Activated gamma-delta T cell (primary cell): ENCODE measurements at places on chromosomes 3 and 15.

GRCh38 chr15:97144377-97144711, 813.8 kb downstream of the NR2F2 start:
- DNase-seq, result no peak

DNA sequence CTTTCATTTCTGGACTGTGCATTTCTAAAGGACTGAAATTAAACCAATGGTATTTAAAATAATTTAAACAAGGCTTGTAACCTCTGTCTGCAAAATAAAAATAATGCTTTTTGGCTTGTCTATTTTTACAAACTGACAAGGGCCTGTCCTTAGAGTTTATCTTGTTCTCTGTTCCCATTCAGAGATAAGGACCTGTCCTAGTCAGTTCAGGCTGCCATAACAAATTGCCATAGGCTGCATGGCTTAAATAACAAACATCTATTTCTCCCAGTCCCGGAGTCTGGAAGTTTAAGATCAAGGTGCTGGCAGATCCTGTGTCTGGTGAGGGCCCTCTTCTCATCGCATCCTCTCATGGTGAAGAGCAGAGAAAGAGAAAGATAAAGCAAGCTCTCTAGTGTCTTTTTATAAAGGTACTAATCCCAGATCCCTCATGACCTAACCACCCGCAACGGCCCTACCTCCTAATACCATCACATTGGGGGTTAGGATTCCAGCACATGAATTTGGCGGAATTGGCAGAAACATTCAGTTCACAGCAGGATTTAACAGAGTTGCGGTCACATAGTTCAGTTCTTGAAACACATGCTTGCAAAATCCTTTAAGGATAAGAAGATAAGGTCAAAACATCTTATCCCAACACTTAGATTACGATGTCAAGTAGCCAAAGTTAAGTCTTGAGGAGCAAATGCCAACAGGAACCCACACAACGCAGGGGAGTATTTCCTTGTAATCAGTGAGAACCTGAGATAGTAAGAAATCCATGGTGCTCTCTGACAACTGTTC, 17.8 kb downstream of the KBTBD8 start:
- DNase-seq, result no peak

- DNase-seq, result no peak
Observed at GRCh38 chr3:104873331-104873730, 493.4 kb upstream of the ALCAM start.

DNA sequence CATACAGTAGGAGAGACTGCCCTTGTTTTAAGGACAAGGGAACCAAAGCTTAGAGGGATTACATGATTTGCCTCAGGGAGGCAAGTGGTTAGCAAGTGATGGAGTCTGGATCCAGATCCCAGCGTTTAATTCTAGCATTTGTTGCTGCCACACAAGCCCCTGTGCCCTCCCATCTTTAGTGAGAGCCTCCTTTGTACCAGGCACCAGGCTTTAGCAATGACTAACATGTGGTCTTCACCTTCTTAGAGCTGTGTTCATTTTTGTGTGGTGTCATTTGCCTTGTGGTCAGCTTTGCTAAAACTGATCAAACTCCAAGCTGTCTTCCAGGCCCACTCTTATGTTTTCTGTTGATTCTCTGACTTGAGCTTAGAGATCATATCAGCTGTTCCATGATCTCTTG, 290.5 kb downstream of the RPLP1 start:
- no peak for DNase-seq

DNA sequence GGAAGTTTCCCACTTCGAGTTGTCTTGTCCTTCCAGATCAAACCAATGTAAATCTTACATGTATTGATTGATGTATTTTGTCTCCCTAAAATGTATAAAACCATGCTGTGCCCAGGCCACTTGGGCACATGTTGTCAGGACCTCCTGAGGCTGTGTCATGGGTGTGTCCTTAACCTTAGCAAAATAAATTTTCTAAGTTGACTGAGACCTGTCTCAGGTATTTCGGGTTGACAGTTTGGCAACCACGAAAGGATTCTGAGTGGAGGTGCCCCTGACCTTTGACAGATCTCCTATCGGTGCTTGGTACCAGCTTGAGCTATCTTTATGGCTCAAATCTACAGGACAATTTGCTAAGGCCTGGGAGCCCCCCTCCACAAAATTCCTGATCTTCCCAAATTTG, 1.7 kb upstream of the POC1A start:
- no peak for DNase-seq

DNA sequence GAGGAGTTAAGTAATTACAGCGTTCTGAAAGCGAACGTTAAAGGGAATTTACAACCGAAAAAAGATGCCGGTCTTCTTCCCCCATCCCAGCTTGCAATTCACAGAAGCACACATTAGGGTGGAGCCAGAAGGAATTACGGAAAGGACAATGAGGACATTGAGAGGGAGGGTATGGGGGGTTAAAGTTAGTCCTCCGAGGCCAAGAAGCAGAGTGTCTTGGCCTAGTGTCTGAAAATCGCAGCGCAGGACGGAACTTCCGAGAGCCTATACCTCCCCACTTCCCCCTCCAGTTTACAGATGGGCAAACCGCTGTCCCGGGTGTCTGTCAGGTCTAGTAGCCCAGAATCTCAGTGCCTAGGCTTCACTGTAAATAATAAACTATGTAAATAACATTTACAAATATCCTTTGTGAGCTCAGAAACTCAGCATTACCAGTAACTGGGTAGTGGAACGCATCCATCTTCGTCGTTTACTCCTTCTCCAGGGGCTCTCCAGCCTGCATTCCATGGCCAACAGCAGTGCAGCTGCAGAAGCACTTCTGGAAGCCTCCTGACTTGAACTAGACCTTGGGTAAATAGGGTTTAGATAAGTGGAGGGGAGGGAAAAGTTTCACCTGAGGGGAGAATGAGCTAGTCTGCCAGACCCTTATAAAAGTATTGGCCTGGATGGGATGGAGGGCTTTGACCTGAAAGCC, 922 bp downstream of the ADPRH start:
- no peak for DNase-seq
